Cardiac fibroblast (primary cell): ENCODE measurements at places on chromosomes 6 and 20.

DNA sequence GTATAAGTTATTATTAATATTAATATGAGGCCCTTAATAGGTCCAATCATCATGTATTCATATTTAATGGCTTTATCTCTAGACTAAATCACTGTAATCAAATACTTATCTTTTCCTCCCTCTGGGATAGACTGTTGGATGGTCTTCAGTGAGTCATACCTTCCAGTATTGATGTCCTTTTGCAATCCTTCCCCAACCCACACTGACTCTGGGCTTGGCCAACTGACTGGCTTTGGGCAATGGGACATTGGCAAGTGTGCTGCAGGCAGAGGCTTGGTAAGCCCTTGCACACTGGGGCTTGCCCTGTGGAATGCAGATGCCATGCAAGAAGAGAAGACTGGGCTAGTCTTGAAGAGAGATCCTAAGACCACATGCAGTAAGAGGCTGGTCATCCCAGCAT is 136.6 kb downstream of the CCDC170 start:
- DNase-seq: no peak

DNA sequence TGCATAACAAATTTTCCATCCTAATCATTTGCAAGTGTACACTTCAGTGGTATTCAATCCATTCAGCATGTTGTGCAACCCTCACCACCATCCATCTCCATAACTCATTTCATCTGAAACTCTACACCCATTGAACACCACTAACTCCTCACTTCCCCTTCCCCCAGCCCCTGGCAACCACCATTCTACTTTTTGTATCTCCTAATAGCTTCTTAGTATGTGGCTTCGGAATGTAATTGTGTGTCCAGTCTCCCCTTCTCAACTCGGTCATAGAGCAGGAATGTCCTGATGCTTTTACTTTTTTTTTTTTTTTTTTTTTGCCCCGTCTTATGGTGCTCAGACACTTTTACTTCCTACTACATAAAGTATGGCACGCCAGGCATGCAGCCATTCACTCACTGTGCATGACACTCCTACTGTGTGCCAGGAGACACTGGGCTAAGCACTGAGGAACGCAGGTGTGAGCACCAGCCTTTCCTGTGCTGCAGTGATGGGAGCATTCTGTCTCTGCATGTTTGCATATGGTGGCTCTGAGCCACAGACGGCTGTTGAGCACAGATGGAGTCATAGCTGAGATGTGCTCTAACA is 15.3 kb downstream of the HCK start:
- DNase-seq: peak; percentile 28

DNA sequence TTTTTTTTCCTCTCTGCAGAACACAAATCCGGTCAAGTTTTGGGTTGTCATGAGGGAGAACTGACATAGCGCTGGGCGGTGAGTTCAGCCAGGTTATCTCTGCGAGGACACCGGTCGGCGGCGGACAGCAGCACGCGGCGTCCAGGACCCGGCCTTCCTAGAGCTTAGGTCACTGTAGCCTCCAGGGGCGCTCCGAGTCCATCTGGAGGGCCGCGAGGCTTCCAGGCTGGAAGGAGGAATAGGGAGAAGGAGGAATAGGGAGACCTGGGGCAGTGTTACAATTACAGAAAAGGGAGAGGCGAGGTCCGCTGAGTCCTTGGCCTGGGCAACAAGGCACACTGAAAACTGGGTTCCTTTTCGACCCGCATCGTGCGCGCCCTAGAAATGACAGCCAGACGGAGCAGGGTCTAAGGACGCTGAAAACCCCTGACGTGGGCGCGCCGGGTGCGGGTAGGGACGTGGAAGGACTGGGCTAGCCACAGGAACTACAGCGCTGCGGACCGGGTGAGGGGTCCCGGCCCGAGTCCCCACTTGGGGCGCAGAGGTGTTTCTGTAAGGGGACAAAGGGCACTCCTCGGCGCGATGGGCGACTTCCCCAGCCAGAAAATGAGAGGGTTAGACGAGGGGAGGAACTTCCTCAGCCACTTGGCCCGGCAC is 536 bp upstream of the FNDC1 start:
- peak; percentile 31 for DNase-seq

- peak; percentile 71 for DNase-seq
These were observed 177.2 kb upstream of the RNF24 start for GRCh38 chr20:4192378-4193068.

DNA sequence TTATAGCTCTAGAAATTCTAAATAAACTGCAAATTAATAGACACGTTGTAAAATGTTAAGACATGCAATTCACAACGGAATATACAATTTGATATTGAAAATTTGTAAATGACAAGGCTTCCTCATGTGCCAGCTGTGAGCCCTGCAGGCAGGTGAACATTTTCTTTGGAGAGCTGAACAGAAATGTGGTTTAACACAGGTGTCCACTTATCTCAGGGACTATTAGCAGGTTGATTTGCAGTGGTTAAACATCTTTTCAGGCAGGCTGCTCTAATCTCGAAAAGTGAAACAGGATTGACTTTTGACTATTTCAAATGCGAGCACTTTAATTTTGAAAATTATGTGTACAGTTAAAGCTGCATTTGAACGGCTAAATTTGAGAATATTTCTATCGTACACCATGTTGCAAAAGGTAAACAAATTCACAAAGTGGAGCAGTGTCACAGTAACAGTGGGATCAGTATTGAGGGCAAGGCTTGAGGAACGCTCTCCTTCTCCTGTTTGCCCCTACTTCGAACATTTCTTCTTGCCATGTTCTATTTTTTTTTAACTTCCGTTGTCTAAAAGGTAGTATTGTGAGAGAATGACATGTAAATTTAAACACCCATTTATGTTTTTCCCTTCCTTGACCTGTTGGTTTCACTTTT is 210.8 kb downstream of the CDKAL1 start:
- DNase-seq: no peak

DNA sequence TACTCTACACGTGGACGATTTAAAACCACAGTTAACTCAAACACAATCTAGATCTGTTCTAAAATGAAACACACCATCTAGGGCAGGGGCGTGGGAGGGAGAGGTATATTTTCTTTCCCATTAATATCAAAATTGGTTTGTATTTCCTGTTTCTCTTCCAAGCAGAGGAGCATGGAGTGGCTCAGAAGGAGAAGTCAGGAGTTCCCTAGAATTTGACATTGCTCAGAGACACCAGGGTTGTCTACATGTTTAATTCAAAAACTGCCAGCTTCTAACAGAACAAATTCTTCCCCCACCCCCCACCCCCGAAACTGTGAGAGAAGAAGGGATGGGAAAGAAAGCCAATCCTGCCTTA is 2.3 kb downstream of the PREX1 start:
- DNase-seq: no peak

DNA sequence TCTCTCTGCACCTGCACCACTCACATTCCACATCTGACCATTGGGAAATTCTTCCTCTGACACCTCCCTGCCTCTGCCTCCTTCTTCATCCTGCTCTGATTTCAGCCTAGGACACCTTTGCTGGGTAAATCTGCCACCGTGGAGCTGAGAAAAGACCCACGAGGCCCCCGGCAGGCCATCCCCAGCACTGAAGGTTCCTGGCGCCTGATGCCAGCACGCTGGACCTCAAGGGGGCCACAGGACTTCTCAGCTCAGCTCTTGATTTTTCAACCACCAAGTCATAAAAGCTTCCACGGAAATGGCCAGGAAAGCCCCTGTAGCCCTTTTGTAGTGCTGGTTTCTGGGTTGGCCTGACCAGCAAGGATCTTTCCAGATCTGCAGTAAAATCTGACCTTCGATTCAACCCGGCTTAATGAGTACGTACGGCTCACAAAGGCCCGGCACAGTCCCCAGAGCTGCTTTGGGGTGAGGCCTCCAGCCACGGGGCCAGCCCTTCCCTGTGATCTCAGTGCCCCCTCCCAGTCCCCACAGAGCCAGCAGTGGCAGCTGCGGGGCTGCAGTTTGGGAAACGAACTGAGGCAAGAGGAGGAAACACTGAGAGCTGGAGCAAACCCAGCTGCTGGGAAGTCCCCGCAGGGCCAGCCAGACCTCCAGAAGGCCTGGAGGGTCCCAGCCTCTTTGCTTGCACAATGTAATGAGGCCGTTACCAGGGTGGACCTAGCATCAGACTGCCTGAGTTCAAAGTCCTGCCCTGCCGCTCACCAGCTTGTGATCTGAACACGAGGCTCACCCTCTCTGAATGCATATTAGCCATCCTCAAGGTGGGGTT is 157.5 kb downstream of the BMP7 start:
- DNase-seq: no peak

DNA sequence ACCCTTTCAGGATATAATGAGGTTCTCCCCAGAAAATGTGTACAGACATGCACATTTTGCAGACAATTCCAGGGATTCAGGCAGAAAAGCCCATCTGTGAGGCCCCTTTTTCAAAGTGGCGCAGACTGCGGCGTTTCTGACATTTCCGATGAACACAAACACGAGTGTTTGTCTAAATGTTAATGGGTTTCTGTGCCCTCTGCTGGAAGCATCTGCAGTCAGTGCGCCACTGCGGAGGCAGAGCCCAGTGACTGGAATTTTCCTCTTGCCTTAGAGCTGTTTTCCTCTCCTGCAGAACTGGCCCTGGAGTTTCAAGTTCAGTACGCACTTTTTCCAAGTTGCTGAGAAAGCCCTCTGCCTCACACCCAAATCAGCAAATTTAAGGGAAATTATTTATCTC is 15.3 kb downstream of the ANKRD60 start:
- DNase-seq: no peak

DNA sequence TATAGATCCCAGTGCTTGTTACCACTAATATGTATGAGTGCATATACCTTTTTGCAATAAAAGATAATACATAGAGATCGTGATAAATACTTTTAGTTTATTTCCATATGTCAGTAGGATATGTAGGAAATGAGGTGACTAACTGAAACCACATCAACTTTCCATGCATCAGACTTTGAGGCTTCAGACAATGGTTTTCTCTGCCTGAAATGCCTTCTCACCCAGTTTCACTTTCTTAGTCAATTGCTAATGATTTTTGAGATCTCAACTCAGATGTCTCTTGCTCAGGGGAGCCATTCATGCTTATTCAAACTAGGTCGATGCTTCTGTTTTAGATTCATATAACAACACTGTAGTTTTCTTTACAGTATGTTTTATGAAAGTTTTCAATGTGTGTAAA is 626.6 kb upstream of the ADGRB3 start:
- peak; percentile 3 for DNase-seq

DNA sequence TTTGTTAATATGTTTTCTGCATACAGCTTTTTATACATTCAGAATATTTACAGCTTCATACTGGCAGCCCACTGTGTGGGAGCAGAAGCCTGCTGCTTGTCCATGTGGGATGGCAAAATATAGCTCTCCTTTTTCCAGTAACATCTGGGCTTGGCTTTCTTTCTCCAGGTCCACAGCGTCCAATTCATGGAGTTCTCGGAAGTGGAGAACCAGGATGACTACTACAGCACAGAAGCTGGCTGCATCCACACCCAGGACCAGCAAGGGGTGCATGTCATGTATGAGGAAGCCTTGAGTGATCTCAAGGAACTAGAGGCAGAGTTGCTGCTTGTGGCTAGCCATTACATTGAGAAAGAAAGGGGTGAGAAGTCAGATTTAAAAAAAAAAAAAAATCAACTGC is 143.1 kb downstream of the CD164 start:
- peak; percentile 41 for DNase-seq

DNA sequence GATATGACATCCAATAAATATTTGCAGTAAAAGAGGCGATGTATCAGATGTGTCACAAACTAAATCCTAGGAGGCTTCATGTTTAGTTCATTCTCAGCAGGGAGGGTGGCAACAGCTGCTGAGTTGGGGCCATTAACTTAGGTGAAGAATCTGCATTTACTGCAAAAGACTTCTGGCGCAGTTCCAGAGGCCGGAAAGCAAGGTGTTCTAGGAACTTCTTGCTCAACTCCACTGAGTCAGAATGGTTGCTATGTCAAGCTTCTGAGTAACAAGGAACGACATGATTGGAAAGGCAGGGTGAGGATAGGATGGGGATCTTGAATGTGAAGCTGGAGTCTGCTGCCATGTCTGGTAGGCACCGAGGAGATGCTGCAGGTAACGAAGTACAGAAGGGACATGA is 11.7 kb downstream of the ADNP start:
- DNase-seq: peak; percentile 95
